ENCODE measurements at places on chromosomes 7 and 10.

DNA sequence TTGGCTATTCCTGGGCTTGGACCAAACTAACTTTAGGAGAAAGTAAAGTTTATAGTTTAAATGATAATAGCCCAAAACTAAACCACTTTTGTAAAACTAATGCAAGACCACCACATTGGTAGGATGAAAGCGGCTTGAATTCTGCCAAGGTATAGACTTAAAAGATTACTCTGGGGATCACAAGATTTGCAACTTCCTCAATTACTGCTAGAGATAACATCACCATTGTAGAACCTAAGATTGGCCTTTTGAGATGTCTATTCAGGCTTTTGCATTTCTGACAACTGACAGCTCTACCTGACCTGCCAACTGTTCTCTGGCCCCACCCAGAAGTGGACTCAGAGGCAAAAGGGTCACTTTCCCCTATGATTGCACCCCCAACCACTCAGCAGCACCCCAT lies 162.4 kb downstream of the TNS3 start:
- peaks cover 10% of the 10 kb centered on the region for H3K4me1 ChIP-seq
- DNase-seq: no peak
- H3K36me3 ChIP-seq: peaks cover 25% of the 10 kb centered on the region

GRCh38 chr10:16902606-16903005 lies 85.4 kb upstream of the RSU1 start:
- H3K36me3 ChIP-seq: no peaks in the 10 kb centered on the region
- peaks cover 35% of the 10 kb centered on the region for H3K4me1 ChIP-seq
- DNase-seq: no peak
- H3K27ac ChIP-seq: peak overlapping the region; percentile 60
- no peaks in the 10 kb centered on the region for H3K27me3 ChIP-seq
- H3K4me3 ChIP-seq: no peak overlapping the region

GRCh38 chr7:2730846-2731770 lies 43.1 kb downstream of the AMZ1 start:
- H3K4me3 ChIP-seq: no peak overlapping the region
- peak; percentile 8 for DNase-seq
- peaks cover 56% of the 10 kb centered on the region for H3K36me3 ChIP-seq
- H3K27me3 ChIP-seq: no peaks in the 10 kb centered on the region
- H3K27ac ChIP-seq: 0 out of 2 replicates have a peak overlapping the region, but pooled peaks have one; percentile 10
- H3K4me1 ChIP-seq: peaks cover 32% of the 10 kb centered on the region

GRCh38 chr7:64887756-64888508 lies 15.1 kb upstream of the ZNF273 start:
- H3K27ac ChIP-seq: no peak overlapping the region
- peak; percentile 74 for DNase-seq
- H3K36me3 ChIP-seq: peaks cover 3% of the 10 kb centered on the region
- H3K4me3 ChIP-seq: peak overlapping the region; percentile 76
- peaks cover 72% of the 10 kb centered on the region for H3K27me3 ChIP-seq

GRCh38 chr10:70404036-70404786 lies at the start of gene EIF4EBP2:
Gene EIF4EBP2 (plus strand): TSS chr10:70404145. CDS start chr10:70404402, 257 bp downstream.
- H3K36me3 ChIP-seq: peaks cover 29% of the 10 kb centered on the region
- H3K4me1 ChIP-seq: peaks cover 36% of the 10 kb centered on the region
- peak within 1 kb of the TSS; percentile 90 for H3K4me3 ChIP-seq
- H3K27ac ChIP-seq: peak within 1 kb of the TSS; percentile 95

GRCh38 chr10:114723361-114723760 lies 65.3 kb upstream of the ABLIM1 start:
- DNase-seq: no peak
- no peak overlapping the region for H3K4me3 ChIP-seq
- no peaks in the 10 kb centered on the region for H3K36me3 ChIP-seq
- no peak overlapping the region for H3K27ac ChIP-seq
- H3K4me1 ChIP-seq: peaks cover 16% of the 10 kb centered on the region

- H3K4me1 ChIP-seq: no peaks in the 10 kb centered on the region
- peaks cover 10% of the 10 kb centered on the region for H3K27me3 ChIP-seq
- no peak overlapping the region for H3K27ac ChIP-seq
- no peak overlapping the region for H3K4me3 ChIP-seq
- DNase-seq: no peak
Observed at GRCh38 chr10:126455766-126456405, 67.6 kb upstream of the ADAM12 start.
